ENCODE measurements at places on chromosomes 12 and 14.

- no peak for DNase-seq
These were observed 45.2 kb downstream of the DHRS2 start for GRCh38 chr14:23681337-23681736.

DNA sequence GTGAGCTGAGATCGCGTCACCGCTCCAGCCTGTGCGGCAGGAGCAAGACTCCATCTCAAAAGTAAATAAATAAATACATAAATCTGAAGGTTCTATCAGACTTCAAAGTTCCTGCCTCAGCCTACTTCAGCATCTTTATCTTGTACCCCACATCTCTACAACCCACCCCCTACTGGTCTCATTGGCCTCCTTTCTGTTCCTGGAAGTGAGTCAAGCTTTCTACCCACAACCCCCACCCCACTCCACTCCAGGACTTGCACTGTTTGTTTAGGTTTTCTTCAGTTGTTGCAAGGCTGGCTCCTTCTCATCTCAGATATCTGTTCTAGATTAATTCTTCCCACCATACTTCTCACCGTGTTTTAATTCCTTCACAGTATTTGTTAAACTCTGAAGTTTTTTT, 714 bp upstream of the PSMC6 start:
- DNase-seq = no peak

DNA sequence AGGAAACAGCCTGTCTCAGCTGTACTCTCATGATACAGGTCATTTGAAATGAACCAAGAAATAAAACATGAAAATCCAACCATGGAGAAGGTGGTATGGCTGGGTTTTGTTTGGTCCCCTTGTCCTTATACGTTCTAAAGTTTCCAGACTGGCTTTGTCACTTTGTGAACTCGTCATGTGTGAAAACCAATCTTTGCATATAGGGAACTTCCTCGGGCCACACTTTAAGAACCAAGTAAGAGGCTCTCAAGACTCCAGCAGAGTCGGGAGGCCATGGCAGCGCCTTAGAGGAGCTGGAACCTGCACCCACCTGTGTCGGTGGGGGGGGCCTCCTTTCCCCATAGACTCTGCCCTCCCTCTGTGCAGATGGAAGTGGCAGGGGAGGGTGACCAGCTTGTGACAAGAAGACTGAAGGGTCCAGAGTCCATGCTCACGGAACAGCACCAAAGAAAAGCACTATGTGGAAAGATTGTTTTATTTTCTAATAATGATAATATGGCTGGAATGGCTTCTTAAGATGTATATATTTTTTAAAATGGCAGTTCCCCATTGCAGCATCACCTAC, 125.3 kb downstream of the ESRRB start:
- no peak for DNase-seq

GRCh38 chr12:49388682-49389386, 21.6 kb downstream of the SPATS2 start:
- no peak for DNase-seq

GRCh38 chr12:72286526-72286925, 14.4 kb downstream of the TRHDE start:
- no peak for DNase-seq

- DNase-seq = peak; percentile 100
These were observed 20.9 kb upstream of the GPRC5A start for GRCh38 chr12:12870465-12870864.
